Prostate gland (tissue), 2 donors: ENCODE measurements at places on chromosomes 3 and 15.

GRCh38 chr15:68334661-68335124 is 57.1 kb downstream of the FEM1B start:
- no peak for DNase-seq

DNA sequence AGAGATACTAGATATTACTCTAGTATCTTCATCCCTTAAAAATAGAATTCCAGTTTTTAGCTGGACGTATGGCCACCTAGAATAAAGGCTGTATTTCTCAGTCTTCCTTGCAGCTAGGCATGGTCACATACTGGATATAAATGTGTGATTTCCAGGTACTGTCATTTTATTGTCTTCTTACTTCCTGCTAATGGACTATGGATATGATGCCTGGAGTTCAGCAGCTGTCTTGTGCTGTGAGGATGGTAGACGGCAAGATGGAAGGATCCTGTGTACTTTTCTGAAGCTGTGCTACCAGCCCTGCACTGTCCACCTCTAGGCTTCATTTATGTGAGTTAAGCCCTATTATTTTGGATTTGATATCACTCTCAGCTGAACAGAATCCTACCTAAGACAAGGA is 83.4 kb downstream of the EBLN2 start:
- no peak for DNase-seq

GRCh38 chr3:134364936-134365765 is 9.1 kb downstream of the AMOTL2 start:
- no peak for DNase-seq

- no peak for DNase-seq
Observed at GRCh38 chr3:56303487-56303886, 164.8 kb downstream of the ERC2 start.

DNA sequence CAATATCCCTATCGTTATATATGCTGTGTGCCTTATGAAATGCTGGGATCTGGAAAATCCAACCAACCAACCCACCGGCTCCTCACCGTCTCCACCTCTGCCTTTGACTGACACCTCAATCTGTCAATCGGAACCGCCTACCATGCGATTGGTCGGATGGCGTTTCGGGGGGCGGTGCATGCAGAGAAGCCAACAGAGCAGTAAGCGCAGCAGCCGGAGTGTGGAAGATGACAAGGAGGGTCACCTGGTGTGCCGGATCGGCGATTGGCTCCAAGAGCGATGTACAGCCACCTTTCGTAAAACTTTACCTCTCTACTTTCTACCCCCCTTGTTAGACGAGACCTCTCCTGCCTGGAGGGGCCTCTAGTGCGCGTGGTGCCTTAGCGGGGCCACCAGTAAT is 6.3 kb downstream of the CLK3 start:
- DNase-seq, result no peak

DNA sequence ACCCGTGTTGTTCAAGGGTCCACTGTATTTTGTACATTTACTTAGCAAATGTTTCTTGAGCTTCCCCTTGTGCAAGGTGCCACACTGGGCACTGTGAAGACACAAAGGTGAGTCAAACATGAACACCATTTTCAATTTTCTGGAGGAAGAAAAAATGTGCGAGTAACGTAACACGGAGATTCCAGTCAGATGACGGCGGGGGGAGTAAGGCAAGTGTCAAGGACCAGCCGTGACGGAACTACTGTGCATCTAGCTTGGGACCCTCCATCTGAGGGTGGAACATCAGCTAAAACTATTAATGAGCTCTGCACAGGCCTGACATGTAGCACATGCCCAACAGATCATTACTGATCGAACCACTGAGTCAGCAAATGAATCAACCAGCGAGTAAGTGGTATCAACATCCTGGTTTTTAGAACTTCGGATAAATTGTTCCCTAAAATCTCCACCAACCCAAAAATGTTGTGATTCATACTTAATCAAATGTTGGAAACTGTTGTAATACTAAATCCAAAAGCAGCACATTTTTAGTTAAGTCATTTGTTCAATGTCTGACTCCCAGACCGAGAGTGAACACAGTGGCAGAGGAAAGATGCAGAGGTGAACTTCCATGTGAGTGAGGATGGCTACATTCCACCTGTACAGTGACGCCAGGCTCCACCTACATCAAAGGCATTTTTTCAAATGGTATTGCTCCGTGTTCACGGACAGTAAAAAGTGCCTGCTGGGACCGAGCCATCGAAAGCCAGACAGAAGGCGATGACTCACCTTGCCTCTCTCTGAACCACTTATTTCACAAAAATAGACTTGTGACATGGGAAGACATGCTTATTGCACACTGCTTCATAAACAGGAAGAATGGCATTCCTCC is 172.2 kb downstream of the ATP10A start:
- DNase-seq, result no peak

DNA sequence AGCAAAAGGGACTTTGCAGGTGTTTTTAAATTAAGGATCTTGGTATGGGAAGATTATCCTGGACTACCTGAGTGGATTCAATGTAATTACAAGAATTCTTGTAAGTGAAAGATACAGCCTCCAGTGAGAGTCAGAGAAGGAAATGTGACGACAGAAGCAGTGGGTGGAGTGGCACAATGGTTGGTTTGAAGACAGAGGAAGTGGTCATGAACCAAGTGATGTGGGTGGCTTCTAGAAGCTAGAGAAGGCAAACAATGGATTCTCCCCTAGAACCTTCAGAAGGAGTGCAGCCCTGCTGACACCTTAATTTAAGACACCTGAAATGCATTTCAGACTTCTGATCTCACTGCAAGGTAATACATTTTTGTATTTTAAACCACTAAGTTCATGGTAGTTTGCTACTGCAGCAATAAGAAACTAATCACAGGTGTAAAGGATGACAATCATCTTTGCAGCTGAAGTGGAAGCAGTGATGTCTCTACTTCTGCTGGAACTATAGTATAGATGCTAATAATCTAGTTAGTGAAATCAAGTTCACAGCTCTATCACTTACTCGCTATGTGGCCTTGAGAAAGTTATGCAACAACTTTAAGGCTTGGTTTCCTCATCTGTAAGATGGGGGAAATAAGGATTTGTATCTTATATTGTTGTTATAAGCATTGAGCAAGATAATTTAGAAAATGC is 403.4 kb upstream of the SUCLG2 start:
- no peak for DNase-seq

DNA sequence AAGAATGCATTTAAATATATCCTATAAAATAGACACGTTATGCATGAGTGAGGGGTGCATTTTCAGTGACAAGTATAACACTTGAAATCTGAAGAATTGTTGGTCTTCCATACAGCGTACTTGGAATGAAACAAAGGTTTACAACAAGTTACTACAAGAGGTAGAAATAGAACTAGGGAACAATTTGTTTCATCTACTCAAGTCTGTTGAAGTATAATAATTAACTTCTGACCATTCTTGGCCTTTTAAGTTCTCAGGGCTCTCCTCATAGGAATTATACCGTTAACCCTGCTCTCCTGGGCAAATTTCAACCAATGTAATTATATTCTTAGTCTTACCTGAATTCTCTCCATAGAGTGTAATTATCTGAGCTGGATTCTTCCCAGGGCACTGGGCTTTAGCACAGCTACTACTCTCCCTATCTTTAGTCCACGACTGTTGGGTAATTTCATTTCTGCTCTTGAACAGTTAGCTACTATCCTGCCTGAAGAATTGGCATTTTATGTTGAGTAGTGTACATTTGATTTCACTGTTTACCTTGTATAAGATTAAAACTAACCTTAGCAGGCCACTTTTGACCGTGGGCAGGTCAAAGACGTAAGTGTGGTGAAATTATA is 100.6 kb downstream of the UBE2E2 start:
- DNase-seq, result no peak

GRCh38 chr3:108724101-108724500 is 33.1 kb downstream of the RETNLB start:
- no peak for DNase-seq

DNA sequence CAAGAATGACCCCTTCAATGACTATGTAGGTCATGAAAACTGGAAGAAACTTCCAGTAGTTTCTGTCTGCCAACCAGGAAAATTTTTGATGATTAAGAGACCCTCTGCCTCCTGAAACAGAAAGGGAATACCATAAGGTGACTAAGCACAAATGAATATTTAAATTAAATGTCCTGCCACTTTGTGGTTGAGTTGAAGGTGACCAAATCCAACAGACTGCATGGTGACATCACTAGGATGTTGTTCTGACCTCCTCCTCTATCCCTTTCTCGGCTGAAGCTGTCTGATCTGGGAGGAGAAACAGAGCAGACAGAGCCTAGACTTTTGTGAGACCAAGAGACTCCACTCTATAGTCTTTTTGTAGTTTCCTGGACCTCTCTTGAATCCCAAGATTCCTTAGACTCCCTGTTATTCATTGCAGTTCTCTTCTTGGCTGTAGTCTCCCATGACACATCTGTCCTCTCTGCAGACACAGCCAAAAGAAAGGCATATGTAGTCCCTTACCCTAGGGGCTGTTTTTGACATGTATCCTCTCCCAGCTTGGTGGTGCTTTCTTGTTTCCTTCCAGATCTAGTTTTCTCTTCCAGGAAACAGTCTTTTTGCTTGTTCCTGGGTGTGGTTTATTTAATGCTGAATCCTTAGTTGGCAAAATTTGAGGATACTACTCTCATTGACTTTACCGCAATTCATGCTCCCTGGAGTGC is 55.2 kb upstream of the UBE3A start:
- no peak for DNase-seq

GRCh38 chr3:36769926-36770325 is 5.6 kb upstream of the DCLK3 start:
- DNase-seq, result no peak

- no peak for DNase-seq
Observed at GRCh38 chr3:16369885-16370284, 104.9 kb downstream of the OXNAD1 start.

GRCh38 chr3:33315826-33316225 is 38.6 kb downstream of the FBXL2 start:
- no peak for DNase-seq

GRCh38 chr3:29561651-29562149 is 280.8 kb downstream of the RBMS3 start:
- DNase-seq, result no peak

DNA sequence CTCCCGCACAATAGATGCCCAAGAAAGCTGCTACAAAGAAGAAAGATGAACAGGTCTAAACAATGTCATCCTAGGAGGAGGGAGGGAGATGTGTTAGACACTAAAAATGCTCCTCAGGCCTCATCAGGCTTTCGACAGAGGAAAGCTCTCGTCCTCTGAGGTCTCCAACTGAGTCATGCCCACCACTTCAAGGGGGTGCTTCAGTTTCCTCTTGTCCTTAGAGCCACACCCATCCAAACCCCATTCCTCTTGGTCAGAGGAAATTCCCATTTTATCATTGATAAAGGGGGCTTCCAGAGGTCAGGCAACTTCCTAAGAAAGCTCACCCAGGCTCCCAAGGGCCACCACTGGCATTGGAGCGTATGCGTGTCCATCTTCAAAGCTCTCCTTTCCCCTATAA is 50.1 kb downstream of the HEG1 start:
- DNase-seq, result no peak

GRCh38 chr15:73368301-73369136 is at the start of gene HCN4:
HCN4 (minus strand) TSS chr15:73368958; CDS start chr15:73368270, 688 bp downstream.
- no peak for DNase-seq

DNA sequence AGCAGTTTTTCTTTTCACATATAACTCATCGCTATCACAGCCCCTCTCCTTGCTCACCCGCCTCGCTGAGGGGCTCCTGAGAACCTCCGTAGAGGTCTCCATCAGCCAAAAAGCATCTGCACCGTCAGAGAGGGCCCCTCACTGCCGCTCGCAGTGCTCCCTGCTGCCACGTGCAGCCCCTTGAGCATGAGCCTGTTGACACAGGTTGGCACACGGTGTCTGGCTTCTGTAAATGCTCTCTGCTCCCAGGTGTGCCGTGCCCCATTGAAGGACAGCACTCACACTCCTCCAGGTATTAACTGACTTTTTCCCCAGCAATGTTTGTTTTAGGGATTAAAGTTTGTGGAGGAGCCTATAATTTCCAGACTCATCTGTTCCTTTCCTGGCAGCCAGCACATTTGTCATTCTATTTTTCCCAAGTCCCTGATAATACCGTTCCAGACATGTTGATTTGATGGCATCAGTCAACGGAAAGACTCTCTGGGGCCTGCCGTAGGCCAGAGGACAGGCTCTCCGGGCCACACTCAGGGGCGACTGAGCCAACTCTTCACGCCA is 2.1 kb upstream of the FURIN start:
- no peak for DNase-seq

- no peak for DNase-seq
Observed at GRCh38 chr15:81189583-81190283, 6.9 kb upstream of the IL16 start.

DNA sequence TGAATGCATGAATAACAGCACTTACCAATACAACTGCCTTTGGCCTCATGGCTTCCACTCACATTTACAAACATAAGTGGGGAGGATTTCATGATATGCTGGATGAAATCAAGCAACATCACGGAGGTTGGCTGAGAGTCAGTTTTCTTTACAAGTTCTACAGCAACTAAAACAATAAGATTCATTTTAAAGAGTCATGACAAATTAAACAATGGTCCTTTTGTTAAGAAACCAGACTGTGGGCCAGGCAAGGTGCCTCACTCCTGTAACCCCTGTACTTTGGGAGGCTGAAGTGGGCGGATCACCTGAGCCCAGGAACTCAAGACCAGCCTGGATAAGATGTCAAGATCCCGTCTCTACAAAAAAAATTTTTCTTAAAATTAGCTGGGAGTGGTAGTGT is 12.4 kb downstream of the ATR start:
- DNase-seq, result no peak

- DNase-seq, result no peak
Observed at GRCh38 chr15:64193971-64194370, 31.1 kb upstream of the PPIB start.

DNA sequence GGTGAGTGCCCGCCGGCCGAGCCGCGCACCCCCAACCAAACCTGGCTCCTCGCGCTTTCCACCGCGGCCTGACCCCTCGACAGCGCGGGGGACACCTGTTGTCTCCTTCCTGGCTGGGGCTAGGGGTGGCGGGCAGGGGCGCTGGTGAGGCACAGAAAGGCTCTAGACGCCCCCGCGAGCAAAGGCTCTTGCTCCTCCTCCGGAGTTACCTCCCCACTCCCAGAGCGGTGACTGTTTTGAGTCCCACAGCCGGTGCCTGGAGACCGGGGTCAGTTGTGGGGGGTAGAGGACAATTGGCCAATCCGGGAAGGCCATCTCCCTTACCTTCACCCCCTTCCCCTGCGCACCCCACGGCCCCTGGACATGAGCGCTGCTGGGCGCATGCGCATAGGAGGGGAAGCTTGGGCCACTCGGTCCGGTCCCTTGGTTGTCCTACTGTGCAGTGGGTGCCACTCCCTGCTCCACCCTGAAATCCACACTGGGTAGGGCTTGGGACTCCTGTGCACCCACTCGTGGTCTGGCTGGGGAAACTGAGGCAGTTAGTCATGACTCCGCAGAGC is 554 bp downstream of the CHST13 start:
- DNase-seq, result no peak

GRCh38 chr3:15805756-15806266 is 8.0 kb upstream of the ANKRD28 start:
- DNase-seq, result no peak

DNA sequence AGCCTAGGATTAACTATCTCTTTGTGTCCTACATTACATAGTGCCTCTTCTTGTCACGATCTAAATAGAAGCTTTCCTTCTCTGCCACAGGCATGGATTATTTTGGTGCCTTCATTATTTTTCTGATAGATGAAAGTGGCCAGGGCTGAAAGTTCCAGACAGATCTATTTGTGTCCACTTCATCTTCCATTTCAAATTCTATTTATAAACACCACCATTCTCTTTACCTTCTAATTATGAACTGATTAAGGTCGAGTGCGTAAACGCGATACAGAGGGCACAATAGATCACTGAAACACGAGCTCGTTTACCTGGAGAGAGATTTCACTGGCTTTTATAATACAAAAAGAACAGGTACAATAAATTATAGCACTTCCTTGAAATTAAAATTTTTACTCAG is 105.0 kb downstream of the EDEM1 start:
- no peak for DNase-seq
